K562 (cell line): ENCODE measurements at places on chromosomes 3 and 15.

DNA sequence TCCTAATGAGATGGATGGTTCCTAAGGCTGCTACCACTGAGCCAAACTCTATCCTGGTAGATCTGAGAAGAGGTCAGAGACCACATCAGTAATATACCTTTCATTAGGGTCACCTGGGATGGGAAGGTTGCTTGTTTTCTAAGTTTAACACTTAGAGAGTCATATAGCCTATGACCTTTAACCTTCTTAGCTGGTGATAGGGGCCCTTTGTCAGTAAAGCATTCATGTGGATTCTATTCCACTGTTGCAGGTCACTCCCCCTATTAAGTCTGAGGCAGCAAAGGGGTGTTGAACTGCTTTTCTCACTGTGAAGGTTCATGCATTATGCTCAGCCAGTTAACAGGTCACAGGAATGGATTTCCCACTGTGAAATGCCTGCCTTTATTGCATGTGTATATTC lies 6.1 kb upstream of the ZNF609 start:
- DNase-seq = no peak

DNA sequence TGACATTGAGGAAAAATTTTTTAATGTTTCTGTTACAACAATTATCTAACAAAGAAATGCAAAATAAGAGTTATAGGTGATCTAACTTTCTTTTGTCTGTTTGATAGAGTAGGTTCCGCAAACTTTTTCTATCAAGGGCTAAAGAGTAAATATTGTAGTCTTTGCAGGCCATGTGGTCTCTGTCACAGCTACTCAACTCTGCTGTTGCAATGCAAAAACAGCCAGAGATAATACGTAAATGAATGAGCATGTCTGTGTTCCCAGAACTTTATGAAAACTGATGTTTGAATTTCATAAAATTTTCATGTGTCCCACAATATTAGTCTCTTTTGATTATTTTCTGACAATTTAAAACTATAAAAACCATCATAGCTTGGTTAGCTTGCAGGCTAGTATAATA lies 73.3 kb downstream of the SLC24A1 start:
- DNase-seq = no peak

DNA sequence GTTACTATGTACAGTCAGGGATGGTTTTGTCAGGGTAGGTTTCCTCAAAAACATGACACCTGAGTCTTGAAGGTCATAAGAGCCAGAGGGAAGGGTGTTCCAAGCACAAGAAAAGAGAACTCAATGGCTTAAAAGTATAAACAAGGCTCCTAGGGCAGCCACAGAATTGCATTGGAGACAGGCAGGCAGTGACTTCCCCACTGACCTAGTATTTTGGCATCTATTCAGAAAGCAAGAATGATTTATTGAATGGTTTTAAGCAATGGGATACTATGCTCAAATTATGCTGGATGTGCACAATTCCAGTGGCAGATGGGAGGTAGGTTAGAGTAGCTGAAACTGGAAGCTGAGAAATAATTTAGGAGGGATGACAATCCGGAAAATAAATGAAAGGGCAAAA lies 54.0 kb downstream of the TSC22D2 start:
- DNase-seq = peak; percentile 15

DNA sequence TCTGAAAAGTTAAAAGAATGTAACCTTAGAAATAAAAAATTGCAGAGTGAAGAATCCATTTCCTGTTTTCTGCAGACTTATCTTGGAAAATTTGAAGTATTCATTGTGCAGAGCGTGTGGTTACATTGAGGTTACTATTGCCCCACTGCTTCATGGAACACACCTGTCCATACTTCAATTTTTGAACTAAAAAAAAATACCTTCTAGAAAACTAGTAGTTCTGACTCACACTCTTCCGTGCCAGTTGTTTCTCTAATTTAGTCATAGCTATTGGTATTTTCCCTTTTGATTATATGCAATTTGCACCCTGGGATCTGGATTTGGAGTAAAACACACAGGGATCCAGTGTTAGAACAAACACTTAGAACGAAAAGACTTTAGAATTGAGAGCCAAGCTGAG lies 111.8 kb upstream of the LYSMD4 start:
- no peak for DNase-seq

GRCh38 chr15:81286621-81287121 lies 37.3 kb downstream of the STARD5 start:
- DNase-seq = no peak

DNA sequence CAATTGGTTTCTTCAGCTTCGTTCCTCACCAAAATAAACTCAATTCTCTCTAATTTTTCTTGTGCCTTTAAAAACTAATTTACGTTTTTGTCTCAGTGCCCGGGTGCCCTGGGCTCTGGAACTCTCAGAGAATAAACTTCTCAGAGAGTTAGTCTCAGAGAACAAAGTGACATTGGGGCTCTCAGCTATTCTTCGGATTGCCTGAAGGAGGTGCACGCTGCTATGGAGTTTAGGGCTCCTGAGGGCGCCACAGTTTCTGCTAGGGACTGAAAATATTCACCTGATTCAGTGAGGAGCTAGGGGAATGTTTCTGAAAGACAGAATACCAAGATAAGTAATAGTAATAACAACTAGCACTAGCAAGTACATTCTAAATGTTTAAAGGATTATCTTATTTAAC lies 22.7 kb downstream of the ZIC4 start:
- DNase-seq = no peak

- DNase-seq = peak; percentile 84
Observed at GRCh38 chr15:68983961-68984481, 30.5 kb upstream of the NOX5 start.

- DNase-seq = no peak
Observed at GRCh38 chr3:127785711-127786265, 36.5 kb downstream of the MGLL start.

- DNase-seq = no peak
Observed at GRCh38 chr3:48118928-48119327, 69.3 kb downstream of the CDC25A start.

GRCh38 chr3:73401616-73402279 lies 223.0 kb downstream of the PDZRN3 start:
- DNase-seq = no peak

- DNase-seq = no peak
Observed at GRCh38 chr3:161950318-161950868, 453.8 kb downstream of the OTOL1 start.

- no peak for DNase-seq
Observed at GRCh38 chr3:188518416-188518815, 364.5 kb downstream of the LPP start.

DNA sequence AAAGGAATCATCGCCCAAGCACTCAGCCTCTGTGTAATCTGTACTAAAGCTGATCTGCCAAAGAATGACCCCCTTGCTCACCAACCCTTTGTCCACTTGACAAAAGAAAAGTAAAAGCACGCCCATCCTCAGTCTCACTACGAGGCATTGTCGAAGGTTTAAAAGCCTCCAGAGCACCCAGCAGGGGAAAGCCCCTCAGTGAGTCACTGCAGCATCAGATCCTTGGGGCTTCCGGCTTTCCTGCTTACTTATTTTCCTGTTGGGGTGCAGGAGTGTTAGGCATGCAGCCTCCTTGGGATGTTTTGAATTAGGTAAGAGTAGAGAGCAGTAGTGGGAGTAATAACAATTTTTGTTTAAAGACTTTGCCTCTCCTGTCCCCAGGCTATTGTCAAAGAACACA lies 216.1 kb downstream of the MTHFS start:
- DNase-seq = no peak

- no peak for DNase-seq
Observed at GRCh38 chr15:38266247-38266986, 13.8 kb downstream of the SPRED1 start.

DNA sequence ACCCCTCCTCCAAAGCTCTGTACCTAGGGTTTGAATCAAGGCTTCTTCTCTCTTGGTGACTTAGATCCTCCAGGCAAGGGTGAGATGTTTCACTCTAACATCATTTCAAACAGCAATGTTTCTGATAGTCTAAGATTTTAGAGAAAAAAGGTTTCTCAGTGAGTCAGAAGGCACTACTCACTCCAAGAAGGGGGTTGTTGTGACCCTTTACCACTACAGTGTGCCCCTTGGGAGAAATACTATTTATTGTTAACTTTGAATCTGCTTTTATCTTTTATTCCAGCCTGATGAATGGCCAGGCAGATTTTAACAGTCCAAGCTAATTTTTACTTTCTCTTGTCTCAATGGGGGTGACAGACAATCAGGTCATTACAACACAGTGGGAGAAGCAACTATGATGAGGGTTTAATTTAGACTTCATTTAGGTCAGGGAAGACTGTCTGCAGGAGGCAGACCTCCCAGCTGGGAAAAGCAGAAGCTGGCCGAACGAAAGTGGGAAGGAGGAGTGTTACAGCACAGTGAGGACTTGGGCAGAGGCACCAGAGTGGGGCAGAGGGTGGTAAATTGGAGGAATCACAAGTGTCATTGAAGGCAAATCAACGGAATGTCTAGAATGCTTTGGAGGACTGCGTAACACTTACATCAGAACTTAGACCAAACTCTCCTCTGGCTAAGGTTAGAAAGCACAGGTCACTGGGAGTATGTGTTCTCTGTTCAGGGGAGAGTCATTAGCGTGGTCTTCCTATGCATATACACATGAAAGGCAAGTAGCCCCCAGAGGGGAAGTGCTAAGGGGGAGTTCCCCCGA lies 21.2 kb downstream of the ZNF860 start:
- DNase-seq = no peak

DNA sequence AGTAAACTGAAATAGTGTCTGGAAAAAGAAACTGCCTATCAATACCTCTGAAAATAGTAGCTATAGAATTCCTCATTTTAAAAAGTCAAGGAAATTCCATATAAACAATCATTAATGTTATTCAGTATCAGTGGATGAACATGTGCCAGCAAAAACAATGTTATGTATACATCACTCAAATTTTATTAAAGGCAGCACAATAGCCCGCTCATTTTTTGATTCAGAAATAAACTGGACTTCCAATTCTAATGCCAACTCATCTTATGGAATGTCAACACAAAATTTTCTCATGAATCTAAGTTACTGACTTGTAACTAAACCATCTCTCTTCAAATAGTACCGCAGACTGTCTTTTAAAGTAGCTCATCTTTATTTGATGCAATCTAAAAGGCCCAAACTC lies 19.0 kb downstream of the THBS1 start:
- DNase-seq = no peak

DNA sequence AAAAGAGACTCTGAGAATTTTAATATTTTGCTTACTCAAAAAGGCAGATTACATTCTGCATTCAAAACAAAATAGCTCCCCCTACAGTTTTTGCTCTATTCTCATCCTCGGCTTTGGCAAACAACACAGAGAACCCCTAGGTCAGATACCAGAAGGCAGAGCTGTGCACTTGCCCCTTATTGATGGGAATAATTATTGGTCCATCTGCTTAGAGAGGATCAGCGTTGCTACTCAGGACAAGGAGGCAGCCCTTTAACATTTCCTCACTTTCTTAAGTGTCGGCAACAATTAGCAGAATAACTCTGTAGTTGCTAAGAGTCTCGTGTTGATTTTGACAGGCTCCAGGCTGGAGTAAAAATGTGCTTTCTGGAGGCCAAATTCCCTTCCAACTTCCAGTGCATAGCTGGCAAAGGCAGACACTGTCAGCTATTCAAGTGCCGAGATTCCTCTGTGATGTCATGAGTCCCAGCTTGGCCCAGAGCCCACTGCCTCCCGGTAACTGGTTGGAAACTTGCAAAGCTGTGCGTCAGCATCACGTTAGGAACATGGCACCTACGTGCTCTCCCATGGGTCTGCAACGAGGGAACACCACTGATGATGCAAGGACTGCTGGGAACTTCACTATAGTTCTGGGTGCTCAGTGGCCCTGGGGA lies 482.7 kb upstream of the ADAMTS9 start:
- no peak for DNase-seq

DNA sequence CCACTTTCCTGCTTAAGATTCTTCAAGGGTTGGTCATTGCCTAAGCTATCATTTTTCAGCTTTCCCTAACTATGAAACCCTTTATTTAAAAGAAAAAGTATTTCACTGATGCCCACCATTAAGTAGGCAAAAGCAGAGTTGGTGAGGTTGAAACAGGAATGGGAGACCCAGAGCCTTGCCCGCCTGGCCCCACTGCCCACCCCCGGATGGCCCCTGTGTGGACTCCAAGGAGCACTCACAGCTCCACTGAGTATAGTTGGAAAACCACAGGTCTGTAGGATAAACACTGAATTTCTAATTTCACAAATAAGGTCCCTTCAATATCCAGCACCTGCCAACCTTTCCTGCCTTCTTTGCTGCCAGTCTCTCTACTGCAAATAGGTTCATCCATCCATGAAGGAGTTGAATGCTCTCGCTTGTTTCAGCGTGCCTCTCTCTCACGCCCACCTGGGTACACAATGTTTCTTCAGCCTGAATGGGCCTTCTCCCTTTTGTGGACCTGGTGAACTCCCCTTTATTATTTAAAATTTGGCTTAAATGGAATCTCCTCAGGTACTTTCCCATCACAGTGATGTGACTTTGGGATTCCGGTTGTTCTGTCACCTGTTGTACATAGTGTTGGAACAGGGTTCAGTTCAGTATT lies 8.7 kb upstream of the ACAP2 start:
- no peak for DNase-seq

- no peak for DNase-seq
Observed at GRCh38 chr3:42901073-42901415, 4.9 kb upstream of the ZNF662 start.

- DNase-seq = no peak
Observed at GRCh38 chr3:115859002-115859807, 235.9 kb downstream of the GAP43 start.

- no peak for DNase-seq
Observed at GRCh38 chr3:64053581-64053980, 30.3 kb upstream of the PSMD6 start.

DNA sequence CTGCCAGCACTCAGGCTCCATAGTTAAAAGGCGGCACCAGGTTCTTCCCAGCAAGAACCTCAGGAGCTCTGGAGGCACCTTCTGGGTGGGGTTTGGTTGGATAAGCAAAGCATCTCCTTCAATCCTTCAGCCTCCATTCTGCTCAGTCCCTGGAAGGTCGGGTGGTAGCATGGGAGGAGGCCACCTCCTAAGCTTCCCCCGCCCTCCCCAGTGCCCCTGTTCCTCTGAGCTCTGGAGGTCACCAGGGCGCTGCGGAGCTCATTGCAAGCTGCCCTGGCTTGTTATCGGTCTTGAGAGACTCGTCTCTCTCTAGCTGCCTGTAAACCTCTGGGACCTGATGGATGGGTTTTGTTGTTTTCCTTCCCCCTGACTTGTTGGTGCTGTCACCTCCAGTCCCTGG lies 124.8 kb downstream of the RPLP1 start:
- DNase-seq = no peak

GRCh38 chr3:181691901-181692300 lies 19.8 kb upstream of the SOX2 start:
- DNase-seq = no peak

DNA sequence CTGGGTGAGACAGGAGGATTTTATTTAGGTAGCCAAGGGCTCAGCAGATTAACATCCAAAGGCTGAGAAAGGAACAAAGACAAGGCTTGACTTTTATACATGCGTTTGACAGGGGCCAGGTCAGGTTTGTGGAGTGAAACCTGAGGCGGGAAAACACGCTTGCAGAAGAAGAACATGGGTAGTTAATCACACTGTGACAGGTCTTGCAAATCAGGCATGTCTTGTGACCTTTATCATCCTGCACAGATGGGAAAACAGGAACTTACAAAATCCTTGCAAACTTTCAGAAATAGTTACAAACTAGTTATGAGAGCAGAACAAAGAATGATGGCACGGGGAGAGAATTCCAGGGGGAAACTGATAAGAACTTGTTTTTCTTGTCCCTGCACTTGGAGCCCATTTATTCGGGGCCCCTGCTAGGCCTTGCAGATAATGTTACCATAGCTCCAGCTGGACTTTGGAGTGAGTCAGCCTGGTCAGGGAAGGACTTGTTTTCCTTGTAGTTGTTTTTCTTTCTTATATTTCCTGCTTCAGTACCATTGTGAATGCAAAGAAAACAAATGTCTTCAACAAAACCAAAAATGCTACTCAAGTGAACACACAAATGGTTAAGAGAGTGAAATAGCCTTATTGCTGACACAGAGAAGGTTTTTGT lies 965.9 kb upstream of the ROBO1 start:
- peak; percentile 33 for DNase-seq
